Activated CD4-positive, alpha-beta T cell treated with anti-CD3 and anti-CD28 coated beads, Interleukin-2, amount 10 ng/mL, durations not matched to agents 24 days and 14 days (primary cell): ENCODE measurements at places on chromosomes 5 and 9. TPM values are rescaled to one million over a fixed set of nuclear protein-coding genes. Genes with fewer than 3 reads are reported as not detected.
A peak's percentile ranks its signal among the peaks of the same experiment; 100 is the strongest.

DNA sequence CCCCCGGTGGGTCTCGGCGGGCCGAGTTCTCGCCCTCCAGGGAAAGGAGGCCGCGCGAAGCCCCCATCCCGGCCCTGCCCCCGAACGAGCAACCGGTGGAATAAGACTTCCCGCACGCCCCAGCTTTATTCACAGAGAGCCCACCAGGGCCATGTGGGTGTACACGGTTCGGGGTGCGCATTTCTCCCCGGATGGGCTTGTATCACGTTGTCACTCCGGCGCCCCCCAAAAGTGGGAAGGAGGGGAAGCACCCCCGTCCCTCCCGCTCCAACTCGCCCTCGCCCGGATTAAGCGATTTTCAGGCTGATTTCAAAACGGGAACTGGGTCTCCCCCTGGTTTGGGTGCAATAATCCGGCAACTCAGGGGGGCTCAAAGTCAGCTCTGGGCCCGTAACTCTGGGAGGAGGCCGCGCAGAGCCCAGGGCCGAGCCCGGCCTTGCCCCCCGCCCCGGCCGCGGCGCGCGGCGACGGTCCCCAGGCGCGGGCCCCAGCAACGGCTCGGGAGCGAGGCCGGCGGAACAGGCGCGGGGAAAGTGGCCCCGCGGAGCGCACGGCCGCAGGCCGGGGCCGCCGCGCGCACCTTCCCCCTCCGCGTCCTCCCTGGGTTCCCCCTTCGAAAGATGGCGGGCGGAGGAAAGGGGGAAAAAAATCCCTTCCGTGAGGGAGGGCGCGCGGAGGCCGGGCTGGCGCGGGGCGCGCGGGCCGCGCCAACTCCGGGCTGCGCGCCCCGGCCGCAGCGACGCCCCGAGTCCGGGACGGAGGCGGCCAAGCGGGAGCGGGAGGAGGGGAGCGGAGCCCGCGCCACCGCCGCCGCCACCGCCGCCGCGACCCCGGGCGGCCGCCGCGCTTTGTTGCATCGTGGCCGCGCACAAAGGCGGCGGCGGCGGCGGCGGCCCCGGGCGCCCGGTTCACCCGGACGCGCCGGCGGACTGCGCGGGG is 644 bp downstream of the BRD3 start:
- peak; percentile 86 for DNase-seq

DNA sequence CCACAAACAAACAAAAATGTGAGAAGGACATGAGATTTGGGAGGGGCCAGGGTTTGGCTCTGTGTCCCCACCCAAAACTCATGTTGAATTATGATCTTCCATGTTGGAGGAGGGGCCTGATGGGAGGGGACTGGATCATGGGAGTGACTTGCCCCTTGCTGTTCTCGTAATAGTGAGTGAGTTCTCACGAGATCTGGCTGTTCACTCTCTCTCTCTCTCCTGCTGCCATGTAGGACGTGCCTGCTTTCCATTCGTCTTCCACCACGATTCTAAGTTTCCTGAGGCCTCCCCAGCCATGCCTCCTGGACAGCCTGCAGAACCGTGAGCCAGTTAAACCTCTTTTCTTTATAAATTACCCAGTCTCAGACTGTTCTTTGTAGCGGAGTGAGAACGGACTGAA is 118.7 kb downstream of the RXRA start:
- no peak for DNase-seq

- DNase-seq, result no peak
Observed at GRCh38 chr9:5853617-5854016, 20.7 kb upstream of the ERMP1 start.

- DNase-seq, result no peak
Observed at GRCh38 chr5:34608859-34609648, 47.1 kb upstream of the RAI14 start.

Gene FOXD4L3
- total RNA-seq, result not detected in 2 replicates

Gene CCIN
- total RNA-seq, result not detected in 2 replicates

Gene OLFML2A
- total RNA-seq, result not detected in 2 replicates

Gene GABRP
- not detected in 2 replicates for total RNA-seq

Gene MSMP
- total RNA-seq, result 0.88 TPM in 1 of 2 replicates, not detected in the other
